ENCODE measurements at places on chromosomes 2 and 18.

DNA sequence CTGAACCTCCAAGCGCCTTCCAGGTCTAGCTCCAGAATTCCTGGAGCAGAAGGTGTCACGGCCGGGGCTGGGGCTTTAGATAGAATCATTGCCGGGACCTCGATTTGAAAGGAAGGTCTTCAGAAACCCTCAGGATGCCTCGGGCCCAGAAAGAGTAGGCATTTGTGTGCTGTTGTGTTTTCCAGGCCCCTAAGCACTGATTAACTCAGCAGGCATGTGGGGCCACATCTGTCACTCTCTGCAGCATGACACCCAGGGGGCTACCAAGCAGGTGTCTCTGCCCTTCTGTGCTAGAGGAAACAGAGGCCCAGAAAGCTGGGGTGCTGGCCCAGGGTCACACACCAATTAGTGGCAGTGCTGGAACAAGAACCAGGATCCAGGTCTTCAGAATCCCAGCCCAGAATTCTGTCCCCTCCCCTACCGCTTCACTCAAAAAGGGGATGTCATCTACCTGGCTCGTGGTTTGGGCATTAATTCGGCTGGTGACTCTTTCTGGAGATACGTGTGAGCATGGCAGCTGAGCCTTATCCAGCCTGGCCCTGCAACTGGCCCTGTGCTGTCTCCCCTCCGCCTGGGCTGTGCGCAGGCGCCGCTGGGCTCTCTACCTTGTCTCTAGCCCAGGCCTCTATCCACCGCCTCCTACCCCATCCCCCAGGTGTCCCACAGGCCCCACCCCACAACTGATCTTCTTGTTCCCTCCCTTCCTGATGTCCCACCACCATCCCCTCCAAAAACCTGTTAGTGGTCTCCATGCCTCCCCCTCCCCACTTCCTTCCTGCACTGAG lies 245.4 kb downstream of the ATAD2B start:
- DNase-seq: no peak

DNA sequence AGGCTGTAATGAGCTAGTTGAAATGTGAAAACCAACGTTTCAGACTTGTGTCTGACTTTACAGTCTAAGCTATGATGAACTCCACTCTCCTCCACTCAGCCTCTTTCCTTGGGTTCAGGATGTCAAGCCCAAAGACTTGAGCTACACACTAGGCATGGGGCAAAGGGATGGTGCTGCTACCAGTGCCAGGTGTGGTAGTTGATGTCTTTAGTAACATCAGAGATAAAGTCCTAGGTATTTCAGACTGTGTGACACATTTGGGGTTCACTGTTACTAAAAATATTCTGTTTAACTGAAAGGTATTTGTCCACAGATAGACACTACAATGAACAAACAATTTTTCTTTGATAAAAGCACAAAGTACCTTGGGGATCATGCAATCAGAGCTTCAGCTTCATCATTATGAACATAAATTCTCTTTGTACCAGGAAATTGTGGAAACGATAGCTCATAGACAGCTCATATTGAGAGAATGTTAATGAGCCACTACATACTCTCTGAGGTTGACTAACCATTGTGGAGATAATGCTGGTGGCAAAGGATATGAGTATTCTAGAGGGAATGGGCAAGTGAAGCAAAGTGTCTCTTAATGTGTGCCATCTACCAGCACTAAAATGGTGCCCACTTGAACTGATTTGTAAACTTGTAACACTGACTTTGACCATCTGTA lies 253.7 kb upstream of the THUMPD2 start:
- DNase-seq: no peak

GRCh38 chr18:74196220-74197119 lies 48.1 kb downstream of the TIMM21 start:
- DNase-seq: peak; percentile 71

DNA sequence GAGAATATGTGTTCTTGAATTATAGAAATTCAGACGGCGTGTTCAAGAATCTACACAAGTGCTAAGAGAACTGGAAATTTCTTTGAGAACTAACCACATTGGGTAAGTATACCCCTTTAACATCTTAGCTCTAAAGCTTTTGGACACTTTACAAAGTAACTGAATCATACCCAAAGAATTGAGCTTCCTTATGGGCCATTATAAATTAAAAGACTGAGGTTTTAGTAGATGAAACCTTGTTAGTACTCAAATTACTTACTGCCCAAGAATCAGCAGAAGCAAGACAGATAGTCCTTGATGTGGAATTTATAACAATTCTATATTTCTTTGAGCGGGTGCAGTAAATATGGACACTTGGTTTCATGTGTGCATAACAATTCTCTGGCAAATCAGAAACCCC lies 168.3 kb downstream of the PRPF40A start:
- DNase-seq: no peak

- DNase-seq: peak; percentile 41
Observed at GRCh38 chr18:9613550-9614400, 584 bp downstream of the PPP4R1 start.

GRCh38 chr2:1881998-1882397 lies 137.7 kb upstream of the PXDN start:
- no peak for DNase-seq

DNA sequence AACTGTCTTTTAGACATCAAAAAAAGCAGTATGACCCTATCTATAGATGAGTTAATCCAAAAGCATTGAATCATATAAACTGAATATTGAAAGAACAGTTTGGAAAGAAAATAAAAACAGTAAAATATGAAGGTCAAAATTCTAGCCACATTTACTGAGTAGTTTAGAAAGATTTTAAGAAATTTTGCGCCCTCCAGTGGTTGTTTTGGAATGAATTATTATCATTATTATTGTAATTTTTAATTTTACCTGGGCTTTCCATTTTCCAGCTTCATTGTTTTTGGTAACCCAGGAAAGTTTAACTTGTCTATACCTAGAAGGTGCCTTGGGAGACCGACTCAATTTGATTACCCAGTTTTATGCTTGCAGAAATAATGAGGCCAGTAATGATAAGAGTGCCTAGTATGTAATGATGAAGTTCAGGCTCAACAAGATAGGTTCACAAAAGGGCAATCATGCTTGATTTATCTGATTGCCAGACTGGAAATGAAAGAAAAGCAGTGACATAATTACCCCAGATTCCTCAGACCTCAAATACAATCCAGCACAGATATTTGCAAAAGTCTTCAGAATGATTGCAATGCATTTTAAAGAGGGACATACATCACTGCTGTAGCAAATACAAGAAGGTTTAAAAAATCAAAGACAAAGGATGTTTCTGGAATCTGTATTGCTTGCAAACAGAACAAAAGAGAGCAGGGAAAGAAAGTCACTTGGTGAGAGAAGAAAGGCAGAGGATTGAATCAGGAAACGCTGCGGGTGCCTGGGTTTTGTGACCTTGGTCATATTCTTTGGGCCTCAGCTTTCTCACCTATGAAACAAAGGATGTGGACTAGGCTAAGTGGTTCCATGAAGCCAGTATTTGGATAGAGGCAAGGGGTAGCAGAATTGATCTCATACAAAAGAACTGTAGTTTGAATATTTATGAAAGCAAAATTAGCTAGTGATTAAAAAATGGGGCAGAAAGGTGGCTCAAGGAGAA lies 153.8 kb downstream of the MAP2 start:
- no peak for DNase-seq

- peak; percentile 32 for DNase-seq
Observed at GRCh38 chr2:108591163-108591562, 56.9 kb downstream of the LIMS1 start.

GRCh38 chr2:72149556-72150156 lies 2.0 kb upstream of the CYP26B1 start:
- no peak for DNase-seq

DNA sequence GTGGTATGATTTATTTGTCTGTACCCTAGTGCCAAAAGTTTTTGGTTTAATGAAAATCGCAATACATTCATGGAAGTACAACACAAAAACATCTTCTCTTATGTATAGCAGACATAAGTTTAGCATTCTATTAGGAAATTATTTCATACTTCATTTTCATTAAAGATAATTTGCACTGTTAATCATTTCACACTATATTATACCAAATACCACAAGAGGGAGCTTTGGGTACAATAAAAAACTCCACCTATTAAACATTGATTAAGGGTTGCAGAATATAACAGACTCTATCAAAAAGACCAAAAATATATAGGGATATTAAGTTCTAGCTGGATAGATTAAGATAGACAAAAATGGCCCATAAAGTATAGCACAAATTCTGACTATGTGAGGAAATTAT lies 79.0 kb downstream of the SLC66A3 start:
- DNase-seq: peak; percentile 13

GRCh38 chr2:20212459-20212870 lies 12.5 kb downstream of the SDC1 start:
- DNase-seq: no peak

- DNase-seq: no peak
Observed at GRCh38 chr2:71048096-71048495, 20.4 kb upstream of the NAGK start.

GRCh38 chr2:1645761-1646476 lies 98.4 kb downstream of the PXDN start:
- no peak for DNase-seq

GRCh38 chr2:9165625-9166024 lies 41.0 kb upstream of the ASAP2 start:
- DNase-seq: no peak

DNA sequence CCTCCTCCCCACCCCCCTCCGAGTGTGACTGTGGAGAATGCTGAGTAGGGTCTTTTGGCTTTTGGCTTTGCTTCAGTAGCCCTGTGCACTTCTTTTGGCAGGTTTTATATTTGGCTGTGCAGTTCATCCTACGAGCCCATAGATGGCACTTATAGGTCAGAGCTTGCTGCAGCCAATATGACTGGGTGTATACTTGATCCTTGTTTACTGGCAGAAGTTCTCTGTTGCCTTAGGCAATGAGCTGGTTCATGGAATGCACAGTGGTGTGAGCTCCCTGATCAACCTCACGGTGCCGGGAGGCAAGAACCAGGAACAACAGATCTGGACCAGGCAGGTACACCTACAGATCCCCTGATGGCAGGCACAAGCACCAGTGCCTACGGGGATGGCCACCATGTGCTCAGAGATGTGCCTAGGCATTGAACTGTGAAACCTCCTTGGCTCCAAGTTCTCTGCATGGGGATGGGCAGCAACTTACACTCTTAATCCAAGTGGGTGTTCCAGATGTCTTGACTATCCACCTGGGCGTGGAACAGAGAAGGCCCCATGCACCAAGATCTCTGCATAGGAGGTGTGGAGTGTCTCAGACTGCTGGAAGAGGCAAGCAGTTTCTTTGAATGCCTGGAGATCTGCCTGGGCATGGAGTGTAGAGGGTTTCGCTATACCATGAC lies 190.4 kb downstream of the KIAA1328 start:
- no peak for DNase-seq

DNA sequence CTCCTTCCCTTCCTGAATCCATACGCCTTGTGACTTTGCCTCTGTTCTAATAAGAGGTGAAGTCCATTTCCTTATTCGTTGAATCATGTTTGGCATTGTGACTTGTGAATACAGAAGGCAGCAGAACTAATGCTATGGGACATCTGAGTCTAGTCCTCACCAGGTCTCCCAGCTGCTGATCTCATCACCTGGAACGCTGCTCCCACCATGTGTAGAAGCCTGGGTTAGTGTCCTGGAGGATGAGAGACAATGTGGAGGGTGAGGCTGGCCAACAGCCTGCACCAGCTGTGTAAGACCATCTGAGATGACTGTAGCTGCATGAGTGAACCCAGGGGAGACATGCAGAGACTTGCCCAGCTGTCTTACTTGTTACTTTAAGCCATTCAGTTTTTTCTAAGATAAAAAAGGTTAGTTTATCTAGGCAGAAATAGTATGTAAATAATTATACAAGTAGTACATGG lies 3.5 kb upstream of the HAAO start:
- no peak for DNase-seq

GRCh38 chr2:228848638-228849037 lies 422.4 kb downstream of the PID1 start:
- no peak for DNase-seq

GRCh38 chr2:109703077-109703476 lies 88.9 kb downstream of the SOWAHC start:
- no peak for DNase-seq

GRCh38 chr2:128612628-128613027 lies 294.0 kb upstream of the HS6ST1 start:
- DNase-seq: no peak

DNA sequence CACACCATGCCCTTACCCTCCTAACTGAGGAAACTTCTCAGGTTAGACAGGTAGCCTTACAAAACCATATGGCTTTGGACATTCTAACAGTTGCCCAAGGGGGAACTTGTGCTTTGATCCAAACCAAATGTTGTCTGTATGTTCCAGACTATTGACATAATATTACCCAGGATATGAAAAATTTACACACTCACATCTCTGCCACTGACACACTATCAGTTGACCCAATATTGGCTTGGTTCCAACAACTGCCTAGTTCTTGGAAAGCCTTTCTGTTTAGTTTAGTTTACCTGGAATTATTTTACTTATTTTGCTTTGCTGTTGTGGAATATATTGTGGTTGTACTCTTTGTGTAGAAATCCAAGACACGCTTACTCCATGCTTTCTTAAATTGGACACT lies 178.4 kb downstream of the RNF152 start:
- no peak for DNase-seq

- no peak for DNase-seq
Observed at GRCh38 chr18:50696929-50697328, 122.9 kb downstream of the MRO start.

GRCh38 chr2:221001381-221001801 lies 570.7 kb downstream of the EPHA4 start:
- no peak for DNase-seq

- no peak for DNase-seq
Observed at GRCh38 chr2:88720399-88720798, 28.9 kb downstream of the RPIA start.

- no peak for DNase-seq
Observed at GRCh38 chr18:77111449-77111848, 21.1 kb downstream of the MBP start.

GRCh38 chr2:15725101-15725781 lies 133.6 kb downstream of the DDX1 start:
- DNase-seq: no peak

DNA sequence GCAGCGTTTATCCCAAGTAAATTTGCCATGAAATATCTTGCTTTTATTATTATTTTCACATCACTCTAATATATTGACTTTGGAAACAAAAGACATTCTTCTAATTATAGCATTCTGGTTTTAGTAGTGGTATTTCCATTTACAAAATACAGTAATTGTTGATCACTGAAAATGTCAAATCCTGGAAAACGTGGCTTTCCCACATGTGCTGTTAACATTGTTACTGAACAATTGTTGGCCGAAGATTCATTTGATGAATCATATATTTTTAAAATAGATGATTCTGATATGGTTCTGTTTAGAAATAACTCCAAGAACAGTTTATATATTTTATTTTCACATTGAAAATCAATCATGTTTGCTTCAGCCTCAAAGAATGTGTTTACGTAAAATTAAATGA lies 32.9 kb downstream of the SP140 start:
- DNase-seq: no peak

- DNase-seq: no peak
Observed at GRCh38 chr2:18473241-18474181, 86.9 kb downstream of the RDH14 start.

- DNase-seq: no peak
Observed at GRCh38 chr2:120243211-120243610, 9.4 kb upstream of the RALB start.

GRCh38 chr2:46150445-46150955 lies 146.7 kb upstream of the EPAS1 start:
- no peak for DNase-seq

GRCh38 chr2:12978066-12978835 lies 261.5 kb downstream of the TRIB2 start:
- DNase-seq: no peak

Data from CD4-positive, alpha-beta T cell treated with Interleukin-21 for 1 hour (primary cell).